ENCODE measurements at places on chromosomes 1 and 21.

DNA sequence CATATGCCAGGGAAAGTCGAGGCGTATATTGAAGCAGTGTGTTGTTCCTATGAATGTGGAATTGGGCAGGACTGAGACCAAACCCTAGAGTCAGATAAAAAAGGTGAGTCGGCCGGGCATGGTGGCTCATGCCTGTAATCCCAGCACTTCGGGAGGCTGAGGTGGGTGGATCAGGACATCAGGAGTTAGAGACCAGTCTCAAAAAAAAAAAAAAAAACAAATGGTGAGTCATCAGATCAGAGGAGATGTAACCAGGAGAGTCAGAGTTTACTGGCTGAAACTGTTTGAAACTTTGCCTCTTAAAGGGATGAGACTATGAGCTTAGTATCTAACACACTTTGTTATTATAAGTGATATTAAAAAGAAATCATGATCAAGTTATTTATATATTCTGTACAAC is 26.4 kb upstream of the SYCP1 start:
- DNase-seq = no peak

DNA sequence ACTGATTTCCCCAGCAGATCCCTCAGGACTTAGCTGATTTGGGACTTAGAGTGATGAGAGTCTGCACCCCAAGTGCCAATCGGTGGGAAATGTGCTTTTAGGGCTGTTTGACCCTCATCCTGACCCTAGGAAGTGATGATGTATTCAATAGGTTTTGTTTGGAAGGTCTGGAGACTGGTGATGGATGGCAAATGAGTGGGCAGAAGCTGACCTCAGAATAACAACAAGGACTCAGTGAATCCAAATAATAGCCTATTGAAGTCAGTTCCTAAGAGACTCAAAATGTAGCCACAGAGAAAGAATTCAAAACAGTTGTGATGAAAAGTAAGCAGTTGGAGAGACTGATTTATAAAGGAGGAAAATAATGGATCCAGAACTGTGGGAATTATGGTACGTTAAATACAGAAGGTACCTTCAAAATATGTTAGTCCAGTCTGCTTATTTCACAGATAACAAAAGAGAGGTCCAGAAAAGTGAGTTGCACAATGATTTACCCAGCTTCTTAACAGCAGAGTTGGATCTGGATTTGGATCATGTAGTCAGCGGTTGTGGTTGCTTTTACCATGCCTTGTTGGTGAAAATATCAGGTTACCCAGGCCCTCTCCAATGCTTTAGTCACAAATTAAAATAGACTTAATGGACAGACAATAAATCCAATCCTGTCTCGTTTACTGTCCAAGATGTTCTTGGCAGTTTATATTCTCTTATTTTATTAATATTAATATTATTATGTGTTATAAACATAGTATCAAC is 123.0 kb upstream of the PTBP2 start:
- DNase-seq = no peak

DNA sequence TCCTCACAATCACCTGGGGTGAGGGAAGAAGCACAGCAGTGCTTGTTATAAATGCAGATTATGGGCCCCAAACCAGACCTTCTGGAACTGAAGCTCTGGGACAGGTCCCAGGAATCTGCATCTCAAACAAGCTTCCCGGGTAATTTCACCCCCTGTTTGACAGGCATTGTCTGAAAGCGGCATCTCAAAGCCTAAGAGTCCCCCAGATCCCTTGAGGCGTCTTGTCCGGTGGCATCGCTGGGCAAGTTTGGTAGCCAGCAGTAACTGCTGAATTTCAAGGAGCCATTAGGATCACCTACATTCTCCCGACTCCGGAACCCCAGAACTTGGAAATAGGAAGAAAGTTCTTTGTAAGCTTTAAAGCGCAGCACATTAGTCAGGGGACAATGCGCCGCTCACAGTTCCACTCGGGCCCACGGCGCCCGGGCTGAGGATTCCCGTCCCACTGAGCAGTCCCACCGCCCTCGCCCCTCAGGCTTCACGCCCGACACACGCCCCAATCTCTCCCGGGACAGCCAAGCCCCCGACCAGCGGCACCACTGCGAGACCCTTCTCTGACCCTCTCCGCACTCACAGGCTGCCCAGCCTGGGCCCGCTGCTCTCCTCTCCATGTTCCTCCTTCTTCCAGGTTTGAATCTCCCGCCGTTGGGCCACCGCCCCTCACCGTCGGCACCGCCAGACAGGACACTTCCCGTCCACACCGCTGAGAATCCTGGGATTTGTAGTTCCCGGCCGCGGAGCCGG is at the start of gene IQGAP3:
Gene IQGAP3 (minus strand): TSS at position 647 of the 744 bp plus-strand sequence. CDS start 36 bp downstream, at position 611.
- peak; percentile 83 for DNase-seq

DNA sequence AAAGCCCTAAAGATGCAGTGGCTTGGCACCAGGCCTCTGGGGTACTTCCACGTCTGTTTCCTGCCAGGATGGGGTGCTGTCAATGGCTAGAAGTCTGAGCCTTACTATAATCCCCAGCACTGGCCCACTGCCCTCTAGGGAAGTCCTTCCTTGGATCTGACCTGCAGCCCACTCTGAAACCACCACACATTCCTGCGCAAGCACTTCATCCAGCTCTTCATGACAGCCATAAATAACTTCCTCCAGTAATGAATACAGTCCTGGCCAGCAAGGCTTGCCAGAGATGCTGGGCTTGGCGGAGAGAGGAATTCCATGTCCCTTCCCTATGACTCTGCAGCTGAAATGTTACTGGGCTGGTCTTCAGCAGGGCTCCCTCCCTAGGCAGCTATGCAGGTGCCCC is 32.6 kb downstream of the ALPL start:
- DNase-seq = no peak

GRCh38 chr1:27863538-27863915 is 8.8 kb upstream of the THEMIS2 start:
- no peak for DNase-seq

GRCh38 chr1:54325703-54326461 is 80.3 kb downstream of the SSBP3 start:
- no peak for DNase-seq

DNA sequence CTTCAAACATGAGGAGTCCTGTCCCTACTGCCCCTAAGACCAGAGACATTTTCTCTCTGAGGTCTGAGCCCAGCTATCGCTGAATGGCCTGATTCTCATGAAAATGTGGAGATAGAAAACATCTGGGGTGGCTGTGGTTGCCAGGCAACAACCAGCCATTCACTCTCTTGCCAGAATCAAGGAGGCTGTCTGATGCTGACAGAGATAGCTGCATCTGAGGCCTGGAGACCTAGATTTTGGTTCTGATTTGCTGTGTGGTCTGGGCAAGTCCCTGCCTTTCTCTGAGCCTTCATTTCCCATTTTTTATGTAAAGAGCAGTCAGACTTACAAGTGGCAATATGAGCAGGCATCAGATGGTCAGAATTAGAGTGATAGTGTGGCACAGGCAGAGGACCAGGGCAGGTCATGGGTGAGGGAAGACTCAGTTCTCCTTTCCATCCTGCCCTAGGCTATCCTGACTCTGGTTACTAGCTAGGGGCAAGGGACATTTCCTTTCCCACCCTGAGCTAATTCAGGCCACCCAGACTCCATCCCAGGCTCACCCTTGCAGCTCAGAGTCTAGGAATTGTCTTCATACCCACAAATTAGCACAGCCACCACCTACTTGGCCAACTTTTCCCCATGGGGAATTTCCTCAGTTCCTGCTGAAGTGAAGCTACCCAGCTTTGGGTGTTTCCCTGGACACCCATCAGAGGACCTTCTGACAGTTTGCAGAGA is 20.0 kb upstream of the RNF19B start:
- DNase-seq = peak; percentile 34

- no peak for DNase-seq
These were observed 563.5 kb downstream of the PTPRC start for GRCh38 chr1:199202331-199202730.

DNA sequence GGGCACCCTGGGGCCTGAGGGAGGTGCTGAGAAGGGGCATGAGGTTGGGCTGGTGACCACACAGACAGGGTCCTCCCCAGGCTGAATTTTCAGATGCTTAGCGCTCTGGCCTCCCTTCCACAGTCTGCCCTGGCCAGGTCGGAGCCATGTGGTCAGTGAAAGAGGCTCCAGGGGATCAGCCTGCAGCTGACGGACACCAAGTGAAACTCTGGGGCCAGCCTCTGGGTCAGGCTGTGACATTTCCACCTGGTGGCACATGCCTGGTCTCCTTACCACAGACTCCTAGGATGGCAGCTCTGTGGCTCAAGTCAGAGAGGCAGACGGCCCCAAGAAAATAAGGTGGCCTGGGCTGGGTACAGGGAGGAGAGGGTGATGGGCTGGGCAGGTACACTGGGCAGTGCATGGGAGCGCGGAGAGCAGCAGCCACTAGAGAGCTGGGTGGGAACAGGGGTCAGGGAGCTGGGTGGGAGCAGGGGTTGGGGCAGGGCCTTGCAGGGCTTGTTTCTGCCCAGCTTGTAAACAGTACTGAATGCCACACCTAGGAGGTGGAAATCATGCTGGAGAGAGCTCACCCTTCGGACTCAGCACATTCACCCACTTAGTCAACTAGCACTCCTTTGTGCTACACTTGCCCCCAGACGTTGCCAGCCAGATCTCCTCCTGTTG is 20.7 kb upstream of the ADARB1 start:
- no peak for DNase-seq

GRCh38 chr1:180160357-180160756 is 5.7 kb downstream of the QSOX1 start:
- DNase-seq = no peak

GRCh38 chr1:154553056-154554030 is 5.1 kb downstream of the UBE2Q1 start:
- DNase-seq = no peak

GRCh38 chr1:62946511-62946910 is 162.6 kb downstream of the ATG4C start:
- DNase-seq = no peak

GRCh38 chr1:26915204-26915842 is 1.5 kb upstream of the NR0B2 start:
- DNase-seq = no peak

GRCh38 chr1:236167578-236167977 is 25.2 kb downstream of the GPR137B start:
- DNase-seq = no peak

- DNase-seq = no peak
These were observed 213.0 kb upstream of the PRMT6 start for GRCh38 chr1:106843518-106843917.

DNA sequence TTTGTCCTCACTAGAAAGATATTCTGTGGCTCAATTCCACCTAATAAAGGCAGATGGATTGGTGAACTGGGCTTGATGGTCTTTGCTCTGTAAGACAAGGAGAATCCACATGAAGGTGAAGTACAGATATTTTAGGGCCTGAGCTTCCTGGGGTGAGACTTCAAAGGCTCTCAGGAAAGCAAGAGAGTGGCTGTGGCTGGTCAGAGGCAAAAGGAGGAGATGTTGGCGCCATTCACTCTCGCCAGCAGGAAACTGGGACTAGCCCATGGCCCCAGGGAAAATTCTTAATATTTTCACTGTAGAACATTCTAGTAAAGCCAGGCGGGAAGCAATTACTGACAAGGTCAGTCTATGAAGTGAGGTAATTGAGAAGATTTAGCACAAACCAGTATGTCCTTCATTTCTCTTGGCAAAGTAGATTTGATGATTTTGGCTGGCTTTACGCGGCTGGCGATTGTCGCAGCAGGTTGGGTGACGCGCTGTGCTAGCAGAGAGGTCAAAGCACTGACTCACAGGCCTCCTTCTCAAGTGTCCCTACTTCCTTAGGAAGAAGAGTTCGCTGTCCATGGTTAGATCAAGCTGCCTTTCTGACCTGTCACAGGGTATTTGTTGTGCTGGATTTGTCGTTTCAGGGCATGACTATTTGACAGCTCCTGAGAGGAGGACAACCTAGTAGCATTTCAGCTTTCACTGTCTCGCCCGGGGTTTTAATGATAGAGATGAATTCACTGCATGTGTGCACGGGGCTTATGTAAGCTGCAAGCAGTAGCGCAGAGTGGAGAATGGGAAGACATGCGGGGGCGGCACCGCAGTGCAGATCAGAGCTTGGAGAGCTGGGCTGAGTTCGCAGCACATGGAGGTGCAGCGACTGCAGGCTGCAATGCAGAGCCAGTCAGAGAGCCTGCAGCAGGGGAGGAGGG is 32.7 kb downstream of the XCL1 start:
- DNase-seq = no peak

All from activated CD4-positive, alpha-beta T cell treated with anti-CD3 and anti-CD28 coated beads for 48 hours (primary cell).